ENCODE measurements at places on chromosomes 6 and 20.

GRCh38 chr6:154379585-154379984 lies 23.0 kb upstream of the IPCEF1 start:
- no peak for DNase-seq

GRCh38 chr20:34112600-34113101 lies 608 bp upstream of the EIF2S2 start:
- no peak for DNase-seq

- no peak for DNase-seq
These were observed 16.7 kb downstream of the SS18L1 start for GRCh38 chr20:62160253-62160652.

GRCh38 chr6:126252154-126252553 lies 87.8 kb upstream of the CENPW start:
- no peak for DNase-seq

DNA sequence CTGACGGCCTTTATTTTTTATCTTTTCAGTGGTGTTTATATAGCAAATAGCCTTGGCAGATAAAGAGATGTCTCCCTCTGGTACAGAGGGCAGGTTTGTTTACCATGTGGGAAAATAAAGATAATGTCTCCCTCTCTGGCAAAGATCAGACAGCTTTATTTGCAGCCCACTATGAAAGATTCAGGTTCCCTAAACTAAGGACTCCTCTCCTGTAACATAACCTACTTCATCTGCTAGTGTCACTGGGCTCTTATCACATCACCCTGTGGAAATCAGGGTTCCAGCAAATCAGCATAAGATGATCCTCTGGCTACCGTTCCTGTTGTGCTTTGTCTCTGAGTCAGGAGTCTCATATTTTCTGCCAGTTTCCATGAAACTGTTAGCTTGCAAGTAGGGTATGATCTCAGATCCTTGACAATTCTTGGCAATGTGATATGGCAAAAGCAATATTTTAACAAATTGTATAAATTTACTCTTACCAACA lies 3.1 kb downstream of the FBXL4 start:
- no peak for DNase-seq
